ENCODE measurements at places on chromosomes 16 and 17.

GRCh38 chr17:75611851-75612429, 21.3 kb upstream of the SMIM5 start:
- DNase-seq: no peak

DNA sequence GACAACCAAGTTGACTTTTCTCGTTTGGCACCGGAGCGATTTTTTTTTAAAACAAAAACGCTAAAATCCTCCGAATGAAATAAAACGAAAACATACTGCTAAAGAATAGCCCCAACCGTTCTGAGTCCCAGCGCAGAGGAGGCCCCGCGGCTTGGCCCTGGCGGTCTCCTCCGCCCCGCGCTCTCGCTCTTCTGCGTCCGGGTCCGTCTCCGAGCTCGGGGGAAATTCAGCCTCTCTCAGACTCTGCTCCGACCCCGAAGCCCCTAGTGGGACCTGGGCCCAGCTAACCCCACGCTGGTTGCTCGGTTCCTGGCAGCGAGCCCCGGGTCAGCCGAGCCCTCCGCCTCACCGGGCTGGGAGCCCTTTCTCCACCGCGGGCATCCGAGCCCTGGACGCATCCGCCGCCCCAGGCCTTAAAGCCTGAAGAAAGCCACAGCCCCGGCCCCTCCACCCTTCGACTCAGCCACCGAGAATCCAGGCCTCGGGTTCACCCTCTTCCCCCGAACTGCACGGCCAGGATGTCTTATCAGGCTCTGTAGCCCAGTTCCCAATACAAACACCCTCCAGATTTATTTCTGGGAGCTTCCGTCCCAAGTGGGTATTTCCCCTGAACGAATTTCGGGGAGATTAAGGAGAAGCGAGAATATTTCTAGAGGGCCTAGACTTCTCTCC, 1.2 kb downstream of the TBX2 start:
- DNase-seq: no peak

- peak; percentile 62 for DNase-seq
These were observed 36.3 kb downstream of the PLCG2 start for GRCh38 chr16:81815429-81815766.

GRCh38 chr17:45755050-45755449, 29.1 kb upstream of the CRHR1 start:
- no peak for DNase-seq

DNA sequence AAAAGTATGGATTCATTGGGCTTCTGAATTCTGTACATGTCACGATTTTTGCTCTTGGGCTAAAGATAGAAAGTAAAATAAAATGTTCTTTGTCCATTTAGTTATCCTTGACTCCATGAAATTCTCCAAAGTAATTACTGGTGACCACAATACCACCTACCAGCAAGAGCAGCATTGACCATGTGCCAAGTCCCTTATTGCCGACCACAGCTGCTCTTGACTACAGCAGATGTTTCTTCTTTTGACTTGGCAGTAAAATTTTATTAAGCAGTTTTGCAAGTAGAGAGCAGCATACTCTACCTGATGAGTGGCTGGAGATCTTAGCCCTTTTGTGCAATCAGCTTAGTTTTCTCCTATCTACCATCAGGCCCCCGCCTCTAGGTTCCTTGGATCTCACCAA, 152.2 kb upstream of the TBX2 start:
- DNase-seq: no peak

DNA sequence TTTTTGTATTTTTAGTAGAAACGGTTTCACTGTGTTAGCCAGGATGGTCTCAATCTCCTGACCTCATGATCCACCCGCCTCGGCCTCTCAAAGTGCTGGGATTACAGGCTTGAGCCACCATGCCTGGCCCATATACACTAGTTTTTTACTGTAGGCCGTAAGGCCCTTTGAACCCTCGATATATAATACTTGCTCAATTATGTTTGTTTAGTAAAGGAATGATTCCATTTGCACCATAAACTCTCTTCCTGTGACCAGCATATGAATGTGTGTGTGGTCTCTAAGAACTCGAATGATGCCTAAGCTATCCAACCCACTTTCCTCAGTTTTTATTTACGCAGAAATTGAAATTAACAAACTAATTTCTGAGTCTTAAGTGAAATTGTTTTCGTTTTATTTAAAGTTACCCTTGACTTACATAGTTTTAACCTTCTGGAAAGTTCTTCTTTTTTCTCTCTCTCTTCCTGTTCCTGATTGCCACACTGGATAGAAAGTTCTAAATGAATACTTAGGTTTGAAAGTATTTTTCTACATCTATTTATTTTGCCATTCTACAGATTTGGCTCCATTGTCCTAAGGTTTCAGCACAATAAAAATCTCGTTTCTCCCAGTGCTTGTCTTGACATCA, 37.9 kb downstream of the PIGL start:
- no peak for DNase-seq

DNA sequence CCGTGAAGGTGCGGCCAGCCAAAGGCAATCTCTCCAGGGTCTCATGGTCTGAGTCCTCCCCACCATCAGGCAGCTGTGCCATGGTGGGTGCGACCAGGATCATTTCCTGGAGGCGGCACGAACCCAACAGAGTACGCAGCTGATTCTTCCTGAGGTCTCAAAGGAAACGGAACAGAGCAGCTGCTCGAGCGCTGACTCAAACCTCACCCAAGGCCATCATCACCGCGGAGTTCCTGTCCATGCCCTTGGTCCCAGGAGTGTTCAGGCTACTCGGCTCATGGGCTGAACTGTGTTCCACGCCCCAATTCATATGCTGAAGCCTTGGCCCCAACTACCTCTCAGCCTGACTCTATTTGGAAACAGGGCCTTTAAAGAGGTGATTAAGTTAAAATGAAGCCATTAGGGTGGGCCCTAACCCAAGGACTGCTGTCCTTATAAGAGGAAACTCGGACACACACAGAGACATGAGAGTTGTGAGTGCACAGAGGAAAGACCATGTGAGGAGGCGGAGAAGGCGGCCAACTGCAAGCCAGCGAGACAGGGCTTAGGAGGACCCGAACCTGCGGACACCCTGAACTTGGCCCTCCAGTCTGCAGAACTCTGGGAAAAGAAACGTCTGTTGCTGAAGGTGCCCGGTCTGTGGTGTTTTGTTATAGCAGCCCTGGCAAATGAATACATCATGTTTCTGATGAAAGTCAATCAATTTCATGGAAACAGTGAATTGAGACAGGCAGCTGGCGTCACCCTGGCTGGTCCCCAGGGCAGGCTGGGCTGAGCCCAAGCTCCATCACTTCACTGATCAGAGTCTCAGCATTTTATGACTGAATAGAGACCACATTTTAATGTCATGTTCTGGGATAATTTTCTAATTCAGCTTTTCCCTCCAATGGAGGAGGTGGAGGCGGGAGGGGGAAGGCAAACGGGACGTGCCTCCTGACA, 13.7 kb downstream of the MXRA7 start:
- DNase-seq: no peak

DNA sequence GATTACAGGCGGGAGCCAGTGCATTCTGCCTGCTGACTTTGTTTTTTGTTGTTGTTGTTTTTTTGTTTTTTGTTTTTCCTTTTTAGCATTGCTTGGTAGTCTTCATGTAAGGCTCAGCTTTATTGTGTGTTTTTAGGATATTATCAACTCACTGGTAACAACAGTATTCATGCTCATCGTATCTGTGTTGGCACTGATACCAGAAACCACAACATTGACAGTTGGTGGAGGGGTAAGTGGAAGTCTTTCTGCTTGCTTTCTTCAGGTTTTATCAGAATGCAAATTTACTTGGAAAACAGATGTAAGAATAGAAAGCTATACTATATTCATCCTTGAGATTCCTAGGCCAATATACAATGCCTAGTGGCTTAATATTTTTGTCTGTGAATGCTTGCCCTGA, 3.3 kb upstream of the CMTM1 start:
- no peak for DNase-seq

GRCh38 chr16:1933097-1933661, 9.8 kb downstream of the MSRB1 start:
- DNase-seq: no peak

DNA sequence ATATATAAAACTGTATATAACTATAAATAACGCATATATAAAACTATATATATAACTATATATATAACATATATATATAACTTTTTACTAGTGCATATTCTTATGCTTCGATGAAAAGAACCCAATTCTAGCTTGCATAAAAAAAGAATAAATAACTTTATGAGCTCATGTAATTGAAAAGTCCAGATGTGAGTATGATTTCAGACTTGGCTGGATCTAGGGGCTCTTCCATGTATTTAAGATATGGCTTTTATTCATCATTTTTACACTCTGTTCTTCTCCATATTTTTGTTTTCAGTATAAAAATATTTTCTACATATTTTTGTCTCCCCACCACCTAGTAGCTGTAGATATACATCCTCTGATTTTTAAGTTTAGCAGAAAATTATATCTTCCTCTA, 417.5 kb downstream of the CDH11 start:
- no peak for DNase-seq

DNA sequence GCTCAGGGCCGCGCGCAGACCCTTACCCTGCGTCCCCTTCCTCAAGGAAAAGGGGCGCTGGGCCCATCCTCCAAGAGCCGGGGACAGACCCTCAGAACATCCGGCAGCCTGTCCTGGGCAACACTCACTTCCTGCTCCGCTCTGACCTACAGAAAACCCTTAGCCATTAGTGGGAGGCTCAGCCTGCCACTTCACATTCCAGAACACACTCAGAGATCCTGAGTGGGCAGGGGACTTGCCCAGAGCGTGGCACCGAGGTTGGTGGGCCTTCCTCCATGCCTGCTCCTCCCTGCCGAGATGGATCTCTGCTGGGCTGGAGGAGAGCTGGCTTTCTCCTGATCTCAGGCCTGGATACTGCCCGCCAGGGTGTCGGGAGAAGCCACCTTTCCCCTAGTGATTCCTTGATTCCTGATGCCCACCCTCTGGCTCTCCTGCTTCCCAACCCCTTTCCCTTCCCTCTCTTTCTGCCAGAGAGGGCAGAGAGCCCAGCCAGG, 1.5 kb downstream of the SCARF1 start:
- no peak for DNase-seq

DNA sequence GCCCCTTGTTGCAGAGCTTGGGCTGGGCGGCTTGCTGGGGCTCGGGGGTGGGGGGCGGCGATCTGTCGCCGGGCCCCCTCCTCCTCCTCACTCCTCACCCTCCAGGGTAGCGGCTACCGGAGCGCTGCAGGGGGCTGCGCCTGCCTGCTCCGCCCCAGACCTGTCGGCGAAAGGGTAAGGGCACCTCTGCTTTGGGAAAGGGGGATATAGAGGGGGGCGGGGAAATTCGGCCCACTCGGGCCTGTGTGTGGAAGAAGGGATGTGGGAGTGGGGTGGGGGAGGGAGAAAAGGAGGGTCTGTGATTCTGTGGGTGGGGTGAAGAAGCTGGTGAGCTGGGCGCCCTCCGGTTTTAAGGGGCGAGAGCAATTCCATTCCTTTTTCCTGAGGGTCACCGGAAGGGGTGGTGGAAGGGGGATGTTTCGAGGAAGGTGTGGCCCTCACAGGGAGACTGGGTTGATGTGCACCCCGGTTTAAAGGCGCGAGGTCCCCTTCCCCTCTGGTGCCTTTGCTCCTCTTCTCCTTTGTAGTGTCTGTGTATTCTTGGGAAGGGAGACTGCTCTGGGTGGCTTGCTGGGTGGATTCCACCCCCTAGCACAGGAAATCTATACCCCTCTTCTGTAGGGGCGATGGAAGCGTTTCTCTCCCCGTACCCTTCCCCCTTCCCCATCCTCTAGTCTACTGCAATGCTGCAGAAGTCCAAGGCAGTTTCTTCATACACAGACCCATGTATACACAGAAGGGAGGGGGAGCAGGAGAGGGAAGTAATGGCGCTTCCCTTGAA, 878 bp downstream of the TAOK1 start:
- peak; percentile 51 for DNase-seq

DNA sequence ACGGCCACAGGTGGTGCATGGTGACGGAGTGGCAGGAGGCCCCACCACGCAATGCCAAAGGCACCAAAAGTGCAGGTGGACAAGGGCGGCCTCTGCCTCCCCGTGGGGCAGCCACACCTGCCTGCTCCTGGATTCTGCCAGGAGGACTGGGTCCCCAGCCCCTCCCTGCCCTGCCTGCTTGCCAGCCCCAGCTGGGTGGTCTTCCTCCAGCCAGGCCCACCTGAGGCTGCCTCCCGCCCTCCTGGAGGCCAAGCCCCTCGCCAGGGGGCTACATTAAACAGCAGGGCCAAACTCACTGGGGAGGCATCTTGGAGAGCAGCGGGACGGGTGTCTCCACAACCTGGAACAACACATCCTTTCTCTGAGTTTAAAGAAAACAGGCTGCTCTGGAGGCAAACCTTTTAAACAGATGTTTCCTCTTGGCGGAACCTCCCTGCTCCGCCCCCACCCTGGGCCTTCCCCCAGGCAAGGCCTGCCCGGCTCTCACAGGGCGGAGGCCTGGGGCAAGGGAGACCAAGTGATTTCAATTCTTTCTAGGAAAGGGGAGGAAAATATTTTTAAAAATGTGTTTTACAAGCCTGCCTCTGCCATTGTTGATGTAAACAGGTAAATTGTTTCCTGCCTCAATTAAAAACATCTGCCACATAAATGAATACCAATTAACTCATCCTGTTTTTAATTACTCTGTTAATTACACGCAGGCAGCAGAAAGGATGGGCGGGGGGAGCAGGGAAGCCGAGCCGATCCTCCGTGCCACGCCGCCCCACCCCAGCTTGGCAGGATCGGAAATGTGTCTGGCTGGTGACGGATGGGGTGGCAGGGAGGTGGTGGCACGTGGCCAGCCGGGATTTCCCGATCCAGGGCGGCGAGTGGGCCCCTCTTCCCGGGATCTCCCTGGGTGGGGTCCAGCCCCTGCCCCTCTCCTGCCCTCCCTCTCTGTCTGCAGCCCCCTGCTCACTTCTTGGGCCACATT, 54.4 kb upstream of the PABPN1L start:
- no peak for DNase-seq

DNA sequence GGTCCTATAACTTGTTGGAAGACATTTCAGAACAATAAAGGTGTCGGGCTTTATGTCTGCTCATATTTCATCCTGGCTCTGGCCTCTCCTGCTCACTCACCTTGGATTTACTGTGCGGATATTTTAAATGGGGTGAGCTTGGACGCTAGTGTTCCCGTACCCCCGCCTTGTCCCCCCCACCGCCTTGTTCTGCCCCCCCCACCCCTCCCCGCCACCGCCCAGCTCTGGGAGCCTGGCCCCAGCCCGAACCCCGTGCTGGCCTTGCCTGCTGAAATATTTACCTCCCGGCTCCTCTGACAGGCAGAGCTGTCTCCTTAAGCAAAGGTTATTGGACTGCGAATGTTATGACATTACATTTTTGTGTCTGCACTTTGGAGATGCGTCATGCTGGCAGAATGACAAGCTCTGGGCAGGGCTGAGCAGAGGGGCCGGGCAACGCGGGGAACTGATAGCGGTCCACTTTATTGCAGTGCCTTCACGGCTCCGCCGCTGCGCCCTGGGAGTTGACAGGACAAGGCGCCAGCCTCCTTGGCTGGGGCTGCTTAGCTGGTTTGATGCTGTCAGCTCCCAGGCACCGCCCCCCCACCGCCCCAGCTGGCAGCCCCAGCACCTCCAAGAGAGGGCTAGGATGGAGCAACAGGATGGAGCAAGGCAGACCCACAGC, 222.5 kb upstream of the GSE1 start:
- no peak for DNase-seq

- peak; percentile 85 for DNase-seq
These were observed 2.4 kb upstream of the BCKDK start for GRCh38 chr16:31105677-31106213.

Measured in NAMALWA (cell line).